NCI-H1105 treated with DMSO at 0.1 percent for 48 hours (cell line): ENCODE measurements at places on chromosomes 6 and 20.
A peak's percentile ranks its signal among the peaks of the same experiment; 100 is the strongest.

DNA sequence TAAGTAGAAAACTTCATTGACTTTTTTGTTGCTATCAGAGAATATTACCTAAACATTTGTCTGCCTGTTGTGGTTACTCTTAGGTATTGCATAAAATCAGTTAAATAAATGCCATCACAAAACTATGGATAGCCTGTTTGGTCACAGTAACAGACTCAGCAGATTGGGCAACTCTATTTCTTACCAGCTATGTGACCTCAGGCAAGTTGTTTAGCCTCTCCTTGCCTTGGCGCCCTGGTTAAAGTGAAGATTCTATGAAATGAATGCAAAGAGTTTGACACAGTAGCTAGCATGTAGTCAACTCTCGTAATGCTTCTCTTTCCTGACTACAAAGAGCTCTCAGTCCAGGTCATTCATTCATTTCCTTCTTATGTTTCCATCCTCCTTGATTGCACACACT is 82.5 kb upstream of the ID4 start:
- DNase-seq, result no peak

DNA sequence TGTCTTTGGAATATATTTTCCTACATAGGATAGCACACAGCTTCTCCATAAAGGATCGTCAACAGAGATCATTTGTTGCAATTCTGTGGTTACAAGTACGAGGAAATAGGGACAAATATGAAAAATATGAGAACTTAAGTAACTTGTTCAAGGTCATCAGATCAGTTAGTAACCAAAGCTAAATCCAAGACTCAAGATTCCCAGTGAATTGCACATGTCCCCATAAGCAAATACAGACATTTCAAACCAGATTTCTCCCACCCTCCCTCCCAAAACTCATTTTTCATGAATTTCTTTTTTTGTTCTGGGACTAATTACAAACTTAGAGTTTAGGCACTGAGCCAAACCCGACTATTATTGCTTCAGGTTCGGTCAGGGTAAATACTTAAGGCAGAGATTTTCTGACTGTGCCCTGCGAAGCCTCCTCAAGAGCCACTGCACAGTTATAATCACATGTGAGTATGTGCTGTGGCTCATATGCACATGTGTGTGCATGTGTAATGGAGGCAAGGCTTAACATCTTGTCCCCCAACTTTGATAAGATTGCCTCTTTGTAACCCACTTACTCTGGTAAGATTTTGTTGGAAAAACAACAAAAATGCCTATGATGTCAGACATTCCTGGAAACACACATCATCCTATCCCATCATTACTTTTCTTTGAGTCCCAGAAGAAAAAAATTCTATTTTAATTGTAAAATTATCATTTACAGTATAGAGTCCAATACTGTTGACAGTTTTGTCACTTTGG is 216.2 kb downstream of the CD83 start:
- no peak for DNase-seq

DNA sequence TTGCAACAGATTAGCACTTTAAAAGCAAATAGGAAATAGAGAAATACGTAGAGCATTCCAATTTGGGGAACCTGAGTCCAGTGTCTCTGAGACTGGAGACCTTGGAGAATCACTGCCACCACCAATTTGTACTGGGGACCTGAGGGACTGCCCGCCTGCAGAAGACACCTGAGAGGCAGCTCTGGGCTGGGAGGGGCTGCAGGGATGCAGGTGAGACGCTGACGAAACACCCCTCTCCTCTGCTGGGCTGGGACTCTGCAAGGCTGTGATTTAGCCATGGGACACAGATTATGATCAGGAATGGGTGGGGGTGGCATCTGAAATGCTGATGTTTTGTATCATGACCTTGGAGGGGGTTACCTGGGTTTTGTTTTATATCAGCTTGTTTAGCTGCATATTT is 7.0 kb upstream of the APMAP start:
- no peak for DNase-seq

- no peak for DNase-seq
Measured at GRCh38 chr6:143949962-143950361, 58.1 kb downstream of the PLAGL1 start.

DNA sequence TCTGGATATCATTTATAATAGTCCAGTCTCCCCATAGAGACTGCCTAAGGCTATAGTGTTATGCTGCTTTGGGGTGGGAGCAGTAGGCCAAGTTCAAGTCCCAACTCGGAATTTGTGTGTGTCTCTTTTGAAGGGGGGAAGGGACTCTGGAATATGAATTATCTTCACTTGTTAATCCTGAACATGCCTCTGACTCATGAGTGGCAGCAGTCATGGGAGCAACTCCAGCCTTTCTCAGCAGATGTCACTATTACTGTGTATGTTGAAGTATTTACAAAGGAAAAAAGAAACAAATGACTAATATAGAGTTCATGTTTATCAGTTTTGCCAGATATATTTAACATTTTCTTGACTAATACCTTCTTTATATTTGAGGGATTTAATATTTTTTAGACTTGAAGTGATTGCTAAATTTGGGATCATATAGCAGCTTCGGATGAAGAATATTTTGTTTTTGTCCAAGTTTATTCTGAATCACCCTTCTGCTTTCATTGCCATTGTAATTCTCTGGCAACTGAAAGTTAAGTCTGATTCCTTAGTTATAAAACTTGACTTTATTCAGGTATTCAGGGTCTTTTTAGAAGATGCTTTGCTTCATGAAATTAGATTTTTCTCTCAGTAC is 23.4 kb downstream of the FAM217A start:
- peak; percentile 24 for DNase-seq

DNA sequence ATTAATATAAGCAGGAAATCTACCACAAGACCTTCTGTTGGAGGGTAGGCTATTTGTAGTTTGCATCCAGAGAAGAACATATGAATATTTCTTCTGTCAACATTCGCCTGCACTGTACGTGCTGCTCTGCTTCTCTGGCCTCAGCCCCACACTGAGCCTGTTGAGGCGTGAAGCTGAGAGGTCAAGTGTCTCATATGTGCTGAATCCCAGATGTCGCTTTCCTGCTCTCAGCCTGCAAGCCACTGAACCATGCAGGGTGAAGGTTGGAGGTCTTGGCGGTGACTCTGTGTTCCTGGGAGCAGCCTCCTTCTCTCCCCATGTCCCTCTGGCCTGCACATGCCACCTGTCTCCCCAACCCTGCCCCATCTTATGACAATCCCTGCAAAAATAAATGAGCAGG is 83.6 kb downstream of the TMEM170B start:
- no peak for DNase-seq

DNA sequence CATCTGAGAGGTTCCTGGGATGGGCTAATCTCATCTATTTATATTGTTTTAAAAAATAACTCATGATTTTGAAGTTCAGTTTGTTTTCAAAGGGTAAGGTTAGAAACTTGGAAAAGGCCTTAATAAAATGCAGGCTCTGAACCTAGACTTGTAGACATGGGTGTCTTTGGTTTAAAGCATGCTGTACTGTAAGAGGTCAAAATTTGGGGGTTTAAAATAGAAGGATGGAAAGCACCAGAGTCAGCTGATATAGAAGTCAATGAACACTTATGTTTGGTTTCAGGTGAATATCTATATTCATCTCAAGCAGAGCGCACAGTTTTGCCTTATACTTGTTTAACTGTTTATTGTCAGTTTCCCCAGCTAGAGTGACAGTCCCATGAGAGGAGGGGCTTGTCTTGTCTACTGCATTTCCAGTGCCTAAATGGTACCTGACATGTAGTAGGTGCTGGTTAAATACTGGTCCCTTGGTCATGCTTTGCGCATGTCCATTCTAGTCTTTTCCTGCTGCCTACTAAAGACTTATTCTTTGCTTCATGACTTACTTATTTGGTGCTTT is 112.3 kb upstream of the DTNBP1 start:
- no peak for DNase-seq

DNA sequence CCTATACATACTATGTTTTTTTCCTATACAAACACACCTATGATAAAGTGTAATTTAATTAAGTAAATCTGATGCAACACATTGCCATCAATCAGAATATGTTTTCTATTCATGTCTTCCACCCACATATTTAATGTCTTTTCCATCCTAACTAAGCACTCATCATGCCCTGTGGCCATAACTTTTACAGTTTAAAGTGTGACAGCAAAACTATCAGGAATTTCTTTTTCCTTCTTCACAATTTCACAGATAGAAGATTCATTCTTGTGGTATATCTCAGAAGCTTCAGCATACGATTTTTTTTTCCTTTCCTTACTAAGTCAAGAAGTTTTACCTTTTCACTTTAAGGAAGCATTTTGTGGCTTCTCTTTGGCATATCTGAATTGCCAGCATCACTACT is 7.0 kb upstream of the BEND6 start:
- no peak for DNase-seq

- no peak for DNase-seq
Measured at GRCh38 chr6:124907596-124907995, 54.6 kb upstream of the RNF217 start.

DNA sequence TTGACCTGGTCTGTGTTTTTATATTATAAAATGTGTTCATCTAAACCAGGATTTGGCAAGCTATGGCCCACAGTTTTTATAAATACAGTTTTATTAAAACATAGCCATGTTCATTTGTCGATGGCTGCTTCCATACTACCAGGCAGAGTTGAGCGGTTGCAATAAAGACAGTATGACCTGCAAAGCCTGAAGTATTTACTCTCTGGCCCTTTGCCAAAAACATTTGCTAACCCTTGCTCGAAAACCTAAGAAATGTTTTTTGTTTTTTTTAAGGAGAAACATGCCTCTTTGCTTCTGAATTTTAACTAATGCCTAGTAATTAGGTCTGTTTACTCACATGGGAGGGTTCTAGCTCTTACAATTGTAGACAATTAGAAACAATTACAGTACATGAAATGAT is 67.4 kb upstream of the SMIM28 start:
- peak; percentile 97 for DNase-seq
